Stimulated activated CD4-positive, alpha-beta T cell treated with anti-CD3 and anti-CD28 coated beads, Interleukin-1b, Interleukin-23, amount 100 ng/mL, for 48 hours (primary cell): ENCODE measurements at places on chromosomes 5 and 9.

DNA sequence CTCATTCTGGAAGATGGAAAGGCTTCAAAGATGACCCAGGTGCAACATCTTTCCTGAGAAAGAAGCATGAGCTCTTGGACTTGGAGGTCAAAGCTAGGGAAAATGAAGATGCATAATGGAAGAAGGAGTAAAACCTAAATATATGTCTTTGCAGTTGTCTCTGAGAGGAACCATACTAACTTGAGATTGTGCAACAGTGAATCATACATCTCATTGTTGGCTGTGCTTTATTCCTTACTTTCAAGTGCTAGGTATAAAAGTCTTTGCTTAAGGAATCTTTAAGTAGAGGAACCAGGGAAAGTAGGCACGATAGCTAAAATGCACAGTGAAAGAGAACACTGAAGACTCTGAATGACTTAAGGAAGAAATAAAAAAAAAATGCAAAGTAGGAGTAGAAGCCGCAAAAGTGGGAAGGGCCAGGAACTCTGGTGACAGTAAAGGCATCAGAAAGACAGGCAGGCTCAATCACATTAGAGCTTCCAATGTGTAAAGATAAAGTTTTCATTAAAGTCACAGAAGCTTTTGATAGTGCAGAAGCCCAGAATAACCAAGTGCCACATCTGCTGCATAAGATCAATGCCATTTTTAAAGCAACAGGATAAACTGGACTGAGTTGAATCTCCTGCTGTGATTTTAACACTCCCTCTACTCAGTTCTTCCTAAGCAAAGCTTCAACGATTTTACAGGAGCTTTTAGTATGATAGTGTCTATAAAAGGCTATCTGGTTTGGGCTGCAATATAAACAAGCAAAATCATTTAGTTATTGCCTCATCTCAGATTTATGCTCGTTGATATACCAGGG lies 432.3 kb upstream of the EDIL3 start:
- no peak for DNase-seq

- DNase-seq = no peak
Observed at GRCh38 chr5:108206707-108207106, 175.2 kb downstream of the FBXL17 start.

DNA sequence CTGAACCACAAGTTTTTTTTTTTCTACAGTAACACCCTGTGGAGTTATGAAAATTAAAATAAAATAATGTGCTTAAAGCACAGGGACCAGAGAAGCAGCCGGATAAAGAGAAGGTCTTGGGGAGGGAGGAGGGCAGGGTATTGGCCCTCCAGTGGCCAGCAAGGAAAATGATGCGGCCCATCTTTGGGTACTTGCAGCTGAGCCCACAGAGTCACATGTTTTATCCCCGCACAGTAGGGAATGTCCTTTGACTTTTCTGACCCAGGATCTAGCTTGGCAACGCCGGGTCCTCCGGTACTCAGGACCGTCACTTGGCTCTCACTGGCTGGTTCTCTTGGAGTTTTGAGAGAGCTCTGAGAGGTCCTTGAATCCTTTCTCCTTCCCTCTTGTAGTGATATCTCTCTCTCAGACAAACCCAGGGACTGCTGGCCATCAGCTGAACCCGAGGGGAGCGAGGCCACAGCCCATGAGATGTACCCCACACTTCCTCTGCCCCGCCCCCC lies 35.3 kb upstream of the HSPA9 start:
- DNase-seq = no peak

DNA sequence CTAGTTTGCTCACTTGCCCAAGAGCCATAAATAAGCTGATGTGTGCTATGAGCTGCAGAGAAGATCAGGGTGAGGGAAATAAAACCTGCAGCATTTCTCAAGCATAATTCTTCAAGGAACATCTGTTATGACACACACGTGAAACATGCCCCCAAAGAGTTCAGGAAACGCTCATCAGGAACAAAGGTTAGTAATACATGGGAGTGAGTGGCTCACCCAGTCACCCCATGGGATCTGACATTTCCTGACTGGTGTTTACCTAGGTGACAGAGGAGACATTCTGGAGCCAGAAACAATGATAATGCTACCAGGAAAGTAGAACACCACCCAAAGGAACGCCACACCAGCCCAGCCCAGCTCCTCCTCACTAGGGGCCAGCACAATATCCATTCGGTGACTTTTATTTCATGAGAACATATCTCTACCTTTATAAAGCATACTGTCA lies 66.0 kb downstream of the FRMD3 start:
- DNase-seq = no peak

DNA sequence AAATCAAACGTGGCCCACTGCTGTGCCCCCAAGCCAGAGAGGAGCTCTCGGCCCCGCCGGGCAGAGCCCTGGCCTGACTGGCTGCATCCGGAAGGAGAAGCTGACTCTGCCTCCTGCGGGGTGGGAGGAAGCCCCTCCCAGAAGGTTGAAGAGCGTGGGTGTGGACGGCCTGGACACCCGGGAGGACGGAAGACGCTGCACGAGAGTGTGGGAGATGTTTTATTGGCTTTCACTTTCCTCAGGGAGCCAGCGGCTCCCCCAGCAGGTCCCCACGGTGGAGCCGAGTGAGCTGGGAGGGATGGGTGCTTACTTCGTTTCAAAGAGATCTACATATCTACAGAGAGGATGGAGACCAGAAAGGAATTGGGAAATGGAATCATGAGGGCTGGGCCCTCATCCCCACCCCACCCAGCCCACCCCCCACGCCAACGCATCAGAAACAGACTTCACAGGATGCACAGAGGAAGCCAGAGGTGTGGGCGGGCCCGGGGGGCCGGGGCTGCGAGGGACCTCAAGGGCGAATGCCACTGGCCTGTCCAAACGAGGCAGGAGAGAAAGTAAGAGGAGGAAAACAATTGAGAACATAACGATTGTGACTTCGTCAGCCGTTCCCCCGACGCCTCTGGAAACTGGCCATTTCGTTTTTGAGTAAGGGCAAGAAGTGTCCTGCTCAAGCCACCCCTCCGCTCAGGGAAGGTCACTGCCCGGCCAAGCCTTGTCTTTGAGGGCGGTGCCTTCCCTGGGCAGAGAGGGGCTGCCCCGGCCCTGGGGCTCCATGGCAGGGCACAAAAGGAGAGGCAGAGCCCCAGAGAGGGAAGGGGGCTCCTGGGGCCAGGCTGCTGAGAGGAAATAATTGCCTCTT lies 32.1 kb downstream of the FAM163B start:
- DNase-seq = no peak

DNA sequence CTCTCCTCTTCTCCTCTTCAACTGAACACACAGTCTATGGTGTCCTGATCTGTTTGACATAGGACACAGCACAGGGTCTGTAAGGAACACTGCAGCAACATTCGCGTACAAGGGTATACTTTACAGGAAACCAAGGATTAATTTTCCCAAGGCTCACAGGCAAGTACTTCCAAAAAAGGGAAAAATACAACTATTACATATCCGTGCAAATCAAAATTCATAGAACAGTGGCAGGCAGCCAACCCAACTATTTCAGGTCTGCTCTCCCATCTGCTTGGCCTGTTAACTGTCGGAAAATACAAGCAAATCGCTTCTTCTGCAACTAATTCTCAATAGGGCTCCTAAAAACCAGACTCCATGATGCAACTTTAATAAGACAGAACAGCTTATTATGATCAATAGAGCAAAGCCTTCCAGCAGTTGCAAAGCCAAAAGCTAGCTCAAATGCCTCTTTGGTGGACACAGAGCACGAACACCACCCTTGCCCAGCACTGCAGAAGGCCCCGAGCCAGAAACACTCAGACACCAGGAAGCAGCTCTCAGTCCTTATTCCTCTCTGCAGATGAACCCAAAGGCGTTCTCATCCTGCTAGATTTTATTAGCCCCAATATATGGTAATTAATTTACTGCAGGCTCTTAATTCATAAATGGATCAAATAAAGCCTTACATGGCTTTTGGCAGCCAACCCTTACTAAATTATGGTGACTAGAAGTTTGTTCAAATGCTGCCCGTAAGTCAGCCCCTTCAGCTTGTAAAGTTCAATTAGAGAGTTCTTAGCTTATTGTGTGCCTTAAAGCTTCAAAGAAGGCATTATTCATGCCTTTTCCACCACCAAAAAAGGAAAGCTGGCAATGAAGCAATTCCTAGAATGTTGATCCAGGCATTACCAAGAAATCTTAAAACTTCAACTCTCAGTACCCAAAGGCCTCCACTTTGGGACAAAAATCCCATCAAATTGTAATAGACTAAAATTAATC lies 68.8 kb downstream of the ZNF608 start:
- DNase-seq = no peak

- DNase-seq = no peak
Observed at GRCh38 chr9:76949865-76950264, 44.0 kb upstream of the PRUNE2 start.
